GM03348 (cell line): ENCODE measurements at places on chromosomes 2 and 18.
A peak's percentile ranks its signal among the peaks of the same experiment; 100 is the strongest.

- no peak for DNase-seq
Measured at GRCh38 chr18:77062518-77063003, 70.0 kb downstream of the MBP start.

GRCh38 chr2:120314690-120315366, 31.1 kb upstream of the INHBB start:
- DNase-seq: no peak

DNA sequence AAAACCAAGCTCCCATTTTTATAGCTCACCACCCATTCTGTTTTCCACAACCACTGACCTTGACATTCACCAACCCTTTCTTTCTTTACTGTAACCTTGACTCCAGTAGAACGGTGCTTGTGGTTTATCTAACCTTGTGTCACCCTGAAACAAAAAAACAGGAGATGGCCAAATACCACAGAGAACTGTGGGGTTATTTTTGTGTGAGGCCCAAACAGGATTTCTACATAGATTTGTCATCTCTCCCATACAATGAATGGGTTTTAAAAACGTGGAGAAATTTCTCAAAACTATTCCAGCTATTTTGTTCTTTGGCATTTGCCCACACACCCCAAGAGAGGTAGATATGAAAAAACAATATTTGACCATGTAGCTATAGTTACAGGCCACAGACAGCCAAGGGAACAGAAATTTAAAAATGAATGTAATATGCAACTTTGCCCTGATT, 231.3 kb upstream of the TANK start:
- DNase-seq: peak; percentile 60

DNA sequence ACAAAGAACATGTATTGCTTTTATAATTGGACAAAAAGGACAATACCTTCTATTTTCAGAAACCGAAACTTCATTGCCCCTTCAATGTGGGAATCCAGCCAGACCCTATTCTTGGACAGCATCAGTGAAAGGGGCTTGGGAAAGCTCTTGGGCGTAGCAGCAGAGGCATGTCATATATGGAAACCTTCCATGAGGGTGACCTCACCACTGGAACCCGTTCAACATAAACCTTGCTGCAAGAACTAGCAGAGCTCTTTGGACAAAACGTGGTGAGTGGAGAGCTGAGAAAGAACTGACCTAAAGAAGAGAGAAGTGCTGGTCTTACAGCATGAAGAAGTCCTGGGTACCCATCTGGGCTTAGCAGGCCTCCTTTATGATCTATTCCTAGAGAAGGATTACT, 22.7 kb upstream of the ACTG2 start:
- peak; percentile 65 for DNase-seq

DNA sequence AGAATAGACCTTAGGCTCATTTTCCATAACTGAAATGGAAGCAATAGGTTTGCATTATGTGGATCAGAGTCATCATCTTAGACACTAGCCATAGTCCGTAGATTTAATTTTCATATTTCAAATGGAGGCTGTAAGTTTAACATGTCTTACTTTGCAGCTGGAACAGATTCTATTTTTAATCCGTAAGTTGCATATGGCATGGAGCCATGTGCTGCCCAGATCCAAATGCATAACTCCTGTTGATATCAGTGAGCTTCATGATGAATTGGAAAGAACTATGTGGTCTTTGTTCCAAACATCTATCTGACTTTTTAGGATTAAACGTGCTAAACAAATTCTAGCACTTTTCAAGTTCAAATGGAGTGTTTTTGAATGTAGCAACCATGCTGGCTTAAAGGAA, 43.4 kb downstream of the MEIS1 start:
- DNase-seq: no peak

DNA sequence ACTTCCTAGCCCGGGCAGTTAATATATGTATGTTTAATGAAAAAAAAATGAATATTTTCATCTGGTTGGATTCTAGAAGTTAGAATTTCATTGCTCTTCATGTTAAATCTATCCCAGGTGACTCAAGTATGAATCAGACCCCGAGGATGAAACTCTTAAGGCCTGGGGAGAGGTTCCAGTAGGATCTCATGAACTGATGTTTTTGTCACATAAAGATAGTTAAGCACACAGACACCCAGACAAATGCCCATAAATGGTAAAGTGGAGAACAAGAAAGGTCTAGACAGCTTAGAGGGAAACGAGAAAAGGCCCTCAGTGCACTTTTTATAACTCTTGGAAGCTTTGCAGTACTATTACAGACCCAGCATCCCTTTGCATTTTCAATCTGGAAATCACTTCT, 114.1 kb downstream of the RIF1 start:
- DNase-seq: no peak

- no peak for DNase-seq
Measured at GRCh38 chr2:173629076-173629475, 274.4 kb downstream of the CDCA7 start.

- DNase-seq: no peak
Measured at GRCh38 chr2:3130889-3131635, 246.6 kb downstream of the EIPR1 start.

GRCh38 chr2:204277226-204277625, 268.0 kb upstream of the PARD3B start:
- no peak for DNase-seq

- no peak for DNase-seq
Measured at GRCh38 chr2:25259737-25260124, 82.0 kb downstream of the DNMT3A start.

DNA sequence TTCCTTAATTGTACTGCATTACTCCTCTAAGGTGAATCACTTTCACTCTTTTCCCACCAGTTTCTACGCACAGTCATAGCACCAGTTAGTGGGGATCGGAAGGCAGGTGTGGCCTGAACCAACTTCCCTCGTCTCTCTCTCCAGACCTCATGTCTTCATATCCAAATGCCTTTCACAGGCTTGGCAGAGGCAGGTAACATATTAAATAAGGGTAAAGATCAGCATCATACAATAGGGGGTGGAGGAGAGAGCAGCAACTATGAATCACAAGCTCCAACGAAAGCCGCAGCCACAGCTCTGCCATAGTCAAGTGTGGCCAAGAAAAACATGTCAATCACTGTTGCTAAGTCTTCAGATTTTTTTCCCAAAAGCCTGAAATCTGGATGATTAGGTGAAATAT, 40.3 kb downstream of the AP1S3 start:
- no peak for DNase-seq

DNA sequence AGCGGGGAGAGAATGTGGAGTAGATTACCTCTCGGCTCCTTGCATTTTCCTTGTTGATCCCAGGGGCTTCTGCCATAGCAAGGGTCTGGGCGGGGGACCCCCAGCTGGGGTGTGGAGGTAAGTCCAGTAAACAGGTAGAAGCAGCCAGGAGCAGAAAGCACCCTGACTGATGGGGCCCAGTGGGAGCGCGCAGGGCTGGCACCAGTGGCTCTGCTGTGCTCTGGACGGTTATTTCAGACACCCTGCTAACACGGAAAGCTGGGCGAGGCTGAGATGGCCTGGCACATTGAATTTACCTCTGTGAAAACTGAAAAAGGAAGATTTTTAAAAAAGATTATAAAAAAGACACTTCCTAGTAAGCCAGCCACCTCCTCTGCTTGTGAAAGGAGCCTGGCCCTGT, 109.6 kb upstream of the STPG4 start:
- DNase-seq: no peak
